ENCODE measurements at places on chromosomes 13 and 19.

GRCh38 chr13:44331912-44332851, 41.4 kb upstream of the SERP2 start:
- no peak for DNase-seq

DNA sequence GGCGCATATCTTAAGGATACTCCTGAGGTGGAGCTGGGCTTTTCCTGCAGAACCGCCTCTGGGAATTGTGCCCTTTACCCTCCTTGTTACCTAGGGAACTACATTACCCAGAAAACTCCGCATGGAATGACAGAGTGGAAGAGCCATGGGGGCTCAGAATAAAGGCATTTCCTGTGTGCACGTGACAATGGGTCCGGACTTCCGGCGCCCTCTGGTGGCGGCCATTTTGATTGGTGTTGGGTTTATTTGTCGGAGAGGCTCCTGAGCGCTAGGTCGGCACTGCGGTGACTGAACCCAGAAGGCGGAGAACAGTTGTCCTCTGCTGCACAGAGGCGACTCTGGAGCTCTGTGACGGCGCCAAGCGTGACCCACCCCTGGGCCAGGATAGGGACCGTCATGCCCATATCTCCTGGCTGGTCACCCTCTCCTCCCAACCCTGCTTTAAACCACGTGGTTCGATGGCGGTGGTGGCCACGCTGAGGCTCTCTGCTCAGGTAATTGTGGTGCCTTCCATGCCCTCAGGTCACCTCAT, at the start of gene ZNF587B:
Gene ZNF587B, plus strand, starts transcription at position 229 of the 532 bp plus-strand sequence. Its CDS starts 230 bp downstream, at position 459.
- no peak for DNase-seq

DNA sequence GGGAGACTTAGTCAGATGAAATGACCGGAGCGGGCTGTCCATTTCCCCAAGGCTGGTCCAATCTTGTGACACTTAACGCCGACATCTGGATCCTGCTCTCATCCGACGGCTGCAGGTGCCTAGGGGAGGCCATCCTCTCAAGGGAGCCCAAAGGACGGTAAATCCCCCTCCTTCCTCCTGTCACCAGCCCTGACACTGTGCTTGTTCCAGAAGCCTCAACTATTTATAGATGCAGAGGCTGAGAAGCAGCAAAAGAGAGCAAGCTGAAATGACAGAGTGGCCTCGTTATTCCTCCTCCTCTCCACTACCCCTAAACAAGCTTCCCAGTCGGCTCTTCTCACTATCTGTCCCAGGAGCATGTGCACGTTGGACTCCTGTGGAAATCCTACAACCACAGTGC, 533.7 kb downstream of the LIG4 start:
- no peak for DNase-seq

GRCh38 chr13:101053301-101054093, 362.8 kb downstream of the NALCN start:
- no peak for DNase-seq

- DNase-seq, result no peak
Measured at GRCh38 chr19:47781590-47782262, 3.2 kb downstream of the SELENOW start.

- no peak for DNase-seq
Measured at GRCh38 chr13:95882121-95882520, 171.1 kb downstream of the UGGT2 start.

DNA sequence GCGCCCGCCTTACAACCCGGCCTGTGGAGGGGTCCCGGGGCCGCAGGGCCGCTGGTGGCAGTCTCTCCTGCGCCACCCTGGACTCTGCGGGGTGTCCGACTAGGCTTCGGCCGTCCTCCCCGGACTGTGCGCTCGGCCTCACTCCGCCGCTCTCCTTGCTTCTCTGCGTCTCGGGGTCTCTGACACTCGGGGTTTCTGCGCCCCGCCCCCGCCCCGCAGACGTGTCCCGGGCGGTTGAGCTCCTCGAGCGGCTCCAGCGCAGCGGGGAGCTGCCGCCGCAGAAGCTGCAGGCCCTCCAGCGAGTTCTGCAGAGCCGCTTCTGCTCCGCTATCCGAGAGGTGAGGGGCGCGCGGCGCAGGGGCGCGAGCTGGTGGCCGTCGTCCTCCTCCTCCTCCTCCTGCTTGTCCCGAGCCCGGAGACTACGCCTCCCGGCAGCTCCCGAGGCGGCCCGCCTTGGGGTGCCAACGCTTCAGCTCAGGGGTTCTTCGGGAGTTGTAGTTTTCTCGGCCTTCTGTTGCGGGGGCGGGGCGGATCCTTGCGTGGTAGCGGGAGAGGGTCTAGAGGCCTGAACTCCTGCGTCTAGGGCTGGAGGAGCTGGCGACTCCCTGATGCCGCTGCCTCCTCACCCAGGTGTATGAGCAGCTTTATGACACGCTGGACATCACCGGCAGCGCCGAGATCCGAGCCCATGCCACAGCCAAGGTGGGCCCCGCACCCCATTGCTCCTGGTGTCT, 627 bp downstream of the LIN7B start:
- DNase-seq, result no peak

DNA sequence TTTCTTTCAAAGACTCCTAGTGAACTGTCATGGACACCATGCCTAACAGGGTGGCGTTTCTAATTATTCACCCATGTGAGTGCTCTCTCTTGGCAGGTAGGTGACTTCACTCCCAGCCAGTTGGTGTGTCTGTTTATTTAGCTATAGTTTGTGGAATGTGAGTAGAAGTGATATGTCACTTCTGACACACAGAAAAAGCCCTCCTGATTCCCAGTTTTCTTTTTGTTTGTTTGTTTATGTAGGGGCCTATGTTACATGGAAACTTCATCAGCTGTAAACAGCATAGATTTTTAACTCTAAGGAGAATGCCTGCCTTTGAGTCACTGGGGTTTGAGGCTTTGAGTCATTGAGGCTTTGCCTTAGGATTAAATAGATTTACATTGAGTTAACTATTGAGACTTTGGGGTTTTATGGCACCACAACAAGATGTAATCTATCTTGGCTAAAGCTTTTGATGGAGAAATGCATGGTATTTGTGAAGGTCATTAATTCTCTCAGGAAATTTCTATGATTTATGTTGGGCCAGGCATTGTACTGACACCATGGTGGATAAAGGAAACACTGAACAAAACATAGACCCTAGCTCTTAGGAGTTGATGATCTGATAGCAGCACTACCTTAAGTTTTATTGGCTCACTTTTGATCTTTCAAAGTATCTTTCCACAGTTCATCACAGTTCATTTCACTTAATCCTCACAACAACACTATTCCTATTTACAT, 45.3 kb downstream of the UFM1 start:
- no peak for DNase-seq

DNA sequence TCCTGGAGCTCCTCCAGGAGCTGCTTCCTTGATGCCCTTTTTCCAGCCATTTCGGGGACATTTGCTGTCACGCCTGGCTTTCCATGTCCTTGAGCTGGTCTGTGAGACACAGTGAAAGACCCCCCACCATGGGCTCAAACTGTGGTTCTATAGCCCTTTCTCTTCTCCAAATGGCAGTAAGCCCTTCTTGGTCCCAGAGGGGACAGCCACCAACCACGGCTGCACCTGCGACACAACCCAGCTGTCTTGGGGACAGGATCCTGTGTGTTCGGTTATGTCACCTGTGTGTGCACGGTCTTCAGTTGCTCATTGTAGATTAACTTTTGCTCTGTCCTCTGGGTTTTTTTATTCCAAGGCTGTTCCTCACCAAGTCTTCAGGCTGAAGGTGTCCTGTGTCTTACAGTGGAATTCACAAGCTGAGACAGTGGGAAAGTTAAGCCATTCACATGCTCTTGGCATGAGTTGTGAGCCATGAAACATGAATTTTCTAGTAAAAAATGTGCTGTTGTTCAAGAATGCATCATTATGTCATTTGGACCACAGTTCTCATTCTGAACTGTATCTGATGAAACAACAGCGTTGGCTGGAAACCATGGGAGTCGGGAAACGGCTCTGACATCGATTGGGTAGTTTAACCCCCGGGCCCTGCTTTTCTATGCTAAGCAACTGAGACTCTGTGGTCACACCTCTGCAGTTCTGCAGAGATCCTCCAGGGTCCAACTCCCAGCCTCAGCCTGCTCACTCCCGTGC, 129.5 kb upstream of the MCF2L start:
- DNase-seq, result no peak

DNA sequence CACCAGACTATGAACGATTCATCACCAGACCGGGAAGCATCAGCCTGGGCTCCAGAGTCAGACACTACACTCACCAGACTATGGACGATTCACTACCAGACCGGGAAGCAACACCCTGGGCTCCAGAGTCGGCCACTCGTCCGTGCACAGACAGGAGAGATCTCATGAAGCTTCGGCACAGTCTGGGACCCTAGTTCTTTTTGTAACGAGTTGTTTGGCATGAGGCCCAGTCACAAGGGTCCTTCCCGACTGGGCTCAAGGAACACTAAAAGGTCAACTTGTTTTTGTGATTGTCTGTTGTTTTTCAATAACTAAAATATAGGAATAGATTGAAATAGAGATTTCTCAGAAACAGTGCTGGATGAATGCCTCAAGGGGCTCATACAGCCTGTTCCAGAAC, 1141.6 kb upstream of the MIR17HG start:
- DNase-seq, result no peak

DNA sequence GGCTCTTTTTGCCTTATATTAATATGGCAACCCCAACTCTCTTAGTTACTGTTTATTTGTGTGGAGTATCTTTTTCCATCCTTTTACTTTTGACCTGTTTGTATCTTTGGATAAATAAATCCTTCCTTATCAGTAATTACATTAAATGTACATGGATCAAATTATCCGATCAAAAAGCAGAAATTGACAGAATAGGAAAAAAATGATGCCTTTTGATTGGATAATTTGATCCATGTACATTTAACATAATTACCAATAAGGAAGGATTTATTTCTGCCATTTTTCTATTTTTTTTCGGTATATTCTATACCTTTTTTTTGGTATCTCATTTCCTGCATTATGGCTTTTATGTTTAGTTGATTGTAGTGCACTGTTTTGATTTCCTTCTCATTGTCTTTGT, 57.2 kb downstream of the ZMYM2 start:
- DNase-seq, result no peak

All from RWPE2 (cell line).